HL-60 (cell line): ENCODE measurements at places on chromosomes 3 and 15.

DNA sequence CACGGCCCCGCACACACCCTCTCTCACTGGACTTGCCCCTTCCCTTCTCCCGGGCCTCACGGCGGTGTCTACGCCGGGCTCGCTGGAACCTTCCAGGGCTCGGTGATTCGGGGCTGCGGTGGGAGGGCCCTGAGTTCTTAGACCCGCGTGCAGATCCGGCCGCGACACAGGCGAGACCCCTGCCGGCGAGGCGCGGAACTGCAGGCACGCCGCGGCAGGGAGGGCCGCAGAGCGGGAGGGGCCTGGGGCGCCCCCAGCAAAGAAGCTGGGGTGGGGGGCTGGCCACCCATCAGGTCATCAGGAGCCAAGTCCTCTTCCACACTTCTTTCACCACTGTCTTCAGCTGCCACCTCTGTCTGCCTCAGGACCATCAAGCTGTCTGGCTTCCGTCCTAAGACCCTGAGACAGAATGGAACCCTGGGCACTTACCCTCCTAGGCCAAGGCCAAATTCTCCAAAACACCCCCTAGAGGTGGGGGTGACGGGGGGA, 164.5 kb downstream of the XXYLT1 start:
- DNase-seq, result peak; percentile 63

- DNase-seq, result no peak
Observed at GRCh38 chr15:63357061-63357460, 24.6 kb downstream of the CA12 start.

- DNase-seq, result no peak
Observed at GRCh38 chr3:33900809-33901505, 102.5 kb downstream of the PDCD6IP start.

DNA sequence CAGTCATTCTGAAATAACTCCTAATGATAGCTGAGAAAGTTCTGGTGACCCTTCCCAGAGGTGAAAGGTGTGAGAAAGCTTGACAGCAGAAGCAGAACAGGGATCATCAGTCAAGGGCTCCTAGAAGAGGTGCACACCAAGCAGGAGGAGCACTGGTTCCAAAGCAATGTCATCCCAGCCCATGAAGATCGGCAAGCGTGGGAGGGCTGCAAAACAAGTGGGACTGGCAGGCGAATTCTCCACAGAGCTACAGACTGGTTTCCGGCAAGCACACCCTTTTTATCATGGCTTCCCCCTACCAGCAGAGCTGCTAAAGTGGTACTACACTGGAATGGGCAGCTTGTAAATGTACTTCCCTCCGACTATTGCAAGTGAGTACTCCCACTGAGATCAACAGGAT, 62.3 kb upstream of the MYO5C start:
- DNase-seq, result no peak

- DNase-seq, result peak; percentile 54
Observed at GRCh38 chr3:184284696-184285095, 8.9 kb downstream of the ECE2 start.

DNA sequence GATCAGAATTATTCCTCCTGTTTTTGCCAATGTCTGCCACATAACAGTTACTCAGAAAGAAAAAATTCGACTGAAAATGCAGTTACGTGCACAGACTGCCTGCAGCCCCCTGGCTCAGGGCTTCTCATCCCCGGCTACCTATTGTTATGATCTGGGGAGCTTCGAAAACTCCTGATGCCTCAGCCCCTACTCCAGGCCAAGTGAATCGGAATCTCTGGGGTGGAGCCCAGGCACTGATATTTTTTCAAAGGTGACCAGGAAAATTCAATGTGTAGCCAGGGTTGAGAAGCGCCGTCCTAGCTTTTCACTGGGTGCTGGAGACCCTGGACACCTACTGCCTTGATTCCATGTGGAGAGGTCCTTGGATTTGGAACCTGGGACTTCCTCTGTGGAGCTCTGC, 8.5 kb downstream of the ADAMTS17 start:
- no peak for DNase-seq

DNA sequence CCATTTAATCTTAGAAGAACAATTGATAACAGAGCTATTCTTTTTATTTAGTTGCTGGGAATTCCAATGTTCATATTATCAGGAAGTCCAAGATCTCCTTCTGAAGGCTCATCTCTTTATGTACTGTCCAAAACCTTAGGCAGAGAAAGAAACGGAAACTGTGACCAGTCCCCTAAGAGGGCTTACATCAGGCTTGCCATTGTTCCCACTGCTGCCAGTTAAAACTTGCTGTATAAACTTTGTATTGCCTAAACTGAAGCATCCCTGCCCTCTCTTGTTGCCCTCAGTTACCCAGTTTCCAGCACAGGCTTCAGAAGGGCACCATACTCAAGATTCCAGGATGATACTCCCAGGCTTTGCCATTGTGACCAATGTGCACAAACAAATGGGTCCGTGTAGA, 435.2 kb upstream of the NAALADL2 start:
- no peak for DNase-seq
